ENCODE measurements at places on chromosomes 1 and 21. TPM values are rescaled to one million over a fixed set of nuclear protein-coding genes. Genes with fewer than 3 reads are reported as not detected.

- no peak overlapping the region for H3K27ac ChIP-seq
- H3K36me3 ChIP-seq = no peaks in the 10 kb centered on the region
- DNase-seq = no peak
These were observed 225.7 kb downstream of the GREM2 start for GRCh38 chr1:240385985-240386978.

GRCh38 chr21:33026878-33027400 lies 1.2 kb downstream of the OLIG2 start:
- peaks cover 29% of the 10 kb centered on the region for H3K4me1 ChIP-seq
- DNase-seq = no peak
- H3K27ac ChIP-seq = no peak overlapping the region
- no peaks in the 10 kb centered on the region for H3K36me3 ChIP-seq
- no peak overlapping the region for H3K4me3 ChIP-seq

The CHI3L2 gene
- 23.6 TPM for total RNA-seq

- no peak overlapping the region for H3K4me3 ChIP-seq
- H3K36me3 ChIP-seq = no peaks in the 10 kb centered on the region
- no peak for DNase-seq
- H3K27me3 ChIP-seq = peaks cover 22% of the 10 kb centered on the region
- H3K4me1 ChIP-seq = no peaks in the 10 kb centered on the region
These were observed 10.0 kb downstream of the PDPN start for GRCh38 chr1:13593511-13594131.

DNA sequence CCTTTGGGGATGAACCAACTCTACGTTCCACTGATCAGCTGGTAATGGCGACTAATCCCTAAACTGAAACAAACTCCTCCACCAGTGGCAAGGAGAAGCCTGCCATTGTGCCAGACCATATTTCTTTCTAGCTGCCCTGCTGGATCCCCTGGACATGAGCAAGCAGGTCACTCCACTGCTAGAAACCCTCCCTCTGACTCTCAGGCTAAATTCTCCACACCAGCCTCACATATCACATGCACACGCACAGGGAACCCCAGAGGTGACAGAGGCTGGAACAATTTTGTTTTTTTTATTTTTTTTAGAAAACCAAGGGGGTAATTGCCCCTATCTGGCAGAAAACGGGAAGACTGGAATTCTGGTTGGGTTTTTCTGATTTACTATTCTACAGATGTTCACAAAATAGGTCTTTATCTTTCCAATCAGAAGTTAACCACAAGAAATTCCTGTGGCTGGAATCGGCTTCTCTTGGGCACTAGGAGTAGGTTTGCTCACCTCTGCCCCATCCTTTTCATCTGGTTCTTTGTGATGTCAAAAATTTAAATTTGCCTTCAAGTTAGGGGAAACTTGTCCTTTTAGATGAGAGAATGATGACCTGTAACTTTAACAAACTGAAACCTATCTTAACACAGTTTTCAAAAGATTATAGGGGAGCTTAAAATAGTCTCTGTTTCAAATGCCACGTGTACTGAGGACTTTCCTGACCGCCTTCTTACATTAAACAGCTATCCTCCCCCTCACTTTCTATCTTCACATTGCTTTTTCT lies 258.1 kb downstream of the SDCCAG8 start:
- no peak overlapping the region for H3K27ac ChIP-seq
- no peak for DNase-seq
- H3K4me3 ChIP-seq = no peak overlapping the region
- peaks cover 32% of the 10 kb centered on the region for H3K36me3 ChIP-seq

The BSND gene
- total RNA-seq = 0.05 TPM

DNA sequence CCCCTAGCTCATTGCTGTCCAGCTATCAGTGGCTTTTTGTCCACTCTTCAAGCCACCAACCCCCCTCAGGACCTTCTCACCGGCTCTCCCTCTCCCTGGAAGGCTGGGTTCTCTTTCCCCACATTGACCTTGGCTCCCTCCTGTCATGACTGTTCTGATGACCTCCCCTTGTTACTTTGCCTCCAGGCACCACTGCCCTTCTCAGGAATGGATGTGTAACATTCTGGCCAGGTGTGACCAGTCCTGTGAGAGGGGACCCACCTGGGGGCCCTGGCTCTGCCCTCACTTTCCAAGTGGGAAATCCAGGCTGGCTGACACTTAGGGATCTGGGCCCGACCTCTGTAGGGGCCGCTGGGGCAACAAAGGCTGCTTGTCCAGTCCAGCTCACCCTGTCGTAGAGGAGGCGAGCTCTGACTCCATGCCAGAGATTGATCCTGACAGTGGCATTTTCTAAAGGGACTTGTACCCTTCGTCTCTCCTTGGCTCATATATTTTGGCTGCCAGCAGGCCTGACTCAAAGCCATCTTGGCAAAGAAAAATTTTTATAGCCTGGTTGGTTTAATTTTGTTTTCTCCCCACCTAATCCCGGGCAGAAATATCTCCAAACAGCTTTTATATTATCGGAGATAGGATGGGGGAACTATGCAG lies 37.9 kb upstream of the USP24 start:
- peak overlapping the region; percentile 77 for H3K27ac ChIP-seq
- no peaks in the 10 kb centered on the region for H3K27me3 ChIP-seq
- no peaks in the 10 kb centered on the region for H3K36me3 ChIP-seq
- H3K4me1 ChIP-seq = peaks cover 50% of the 10 kb centered on the region
- peak overlapping the region; percentile 8 for H3K4me3 ChIP-seq
- no peak for DNase-seq

The CHODL gene
- total RNA-seq = 0.20 TPM

- no peak overlapping the region for H3K4me3 ChIP-seq
- no peak for DNase-seq
- no peaks in the 10 kb centered on the region for H3K36me3 ChIP-seq
These were observed 41.6 kb upstream of the ZNF678 start for GRCh38 chr1:227521782-227522181.

GRCh38 chr1:211625040-211625439 lies 46.1 kb upstream of the SLC30A1 start:
- H3K27me3 ChIP-seq = peaks cover 6% of the 10 kb centered on the region
- no peaks in the 10 kb centered on the region for H3K36me3 ChIP-seq
- no peaks in the 10 kb centered on the region for H3K4me1 ChIP-seq
- no peak overlapping the region for H3K27ac ChIP-seq
- no peak for DNase-seq

The LAD1 gene
- 0.10 TPM for total RNA-seq

Measured in activated B cell treated with CpG ODN at 0.5 μM for 24 hours (primary cell).